PC-3 (cell line): ENCODE measurements at places on chromosomes 16 and 17.
A peak's percentile ranks its signal among the peaks of the same experiment; 100 is the strongest.

GRCh38 chr17:71522383-71522782, 598.4 kb upstream of the SOX9 start:
- DNase-seq = peak; percentile 12

DNA sequence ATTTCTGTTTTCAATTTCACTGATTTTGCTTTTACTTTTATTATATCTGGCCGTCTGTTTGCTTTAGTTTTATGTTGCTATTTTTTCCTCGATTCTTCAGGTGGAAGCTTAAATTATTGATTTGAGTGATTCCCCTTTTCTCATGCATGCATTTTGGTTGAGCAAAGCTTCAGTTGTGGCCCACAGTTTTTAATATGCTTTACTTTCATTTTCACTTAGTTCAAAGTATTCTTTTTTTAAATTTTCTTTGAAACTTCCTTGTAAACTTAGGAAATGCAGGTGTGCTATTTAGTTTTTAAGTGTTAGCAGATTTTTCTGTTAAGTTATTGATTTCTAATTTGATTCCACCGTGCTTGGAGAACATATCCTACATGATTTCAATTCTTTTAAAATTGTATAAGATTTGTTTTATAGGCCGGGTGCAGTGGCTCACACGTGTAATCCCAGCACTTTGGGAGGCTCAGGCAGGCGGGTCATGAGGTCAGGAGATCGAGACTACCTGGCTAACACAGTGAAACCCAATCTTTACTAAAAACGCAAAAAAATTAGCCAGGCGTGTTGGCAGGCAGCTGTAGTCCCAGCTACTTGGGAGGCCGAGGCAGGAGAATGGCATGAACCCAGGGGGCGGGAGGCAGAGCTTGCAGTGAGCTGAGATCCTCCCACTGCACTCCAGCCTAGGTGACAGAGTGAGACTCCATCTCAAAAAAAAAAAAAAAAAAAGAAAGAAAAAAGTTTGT, 531.2 kb downstream of the KIF2B start:
- DNase-seq = no peak

DNA sequence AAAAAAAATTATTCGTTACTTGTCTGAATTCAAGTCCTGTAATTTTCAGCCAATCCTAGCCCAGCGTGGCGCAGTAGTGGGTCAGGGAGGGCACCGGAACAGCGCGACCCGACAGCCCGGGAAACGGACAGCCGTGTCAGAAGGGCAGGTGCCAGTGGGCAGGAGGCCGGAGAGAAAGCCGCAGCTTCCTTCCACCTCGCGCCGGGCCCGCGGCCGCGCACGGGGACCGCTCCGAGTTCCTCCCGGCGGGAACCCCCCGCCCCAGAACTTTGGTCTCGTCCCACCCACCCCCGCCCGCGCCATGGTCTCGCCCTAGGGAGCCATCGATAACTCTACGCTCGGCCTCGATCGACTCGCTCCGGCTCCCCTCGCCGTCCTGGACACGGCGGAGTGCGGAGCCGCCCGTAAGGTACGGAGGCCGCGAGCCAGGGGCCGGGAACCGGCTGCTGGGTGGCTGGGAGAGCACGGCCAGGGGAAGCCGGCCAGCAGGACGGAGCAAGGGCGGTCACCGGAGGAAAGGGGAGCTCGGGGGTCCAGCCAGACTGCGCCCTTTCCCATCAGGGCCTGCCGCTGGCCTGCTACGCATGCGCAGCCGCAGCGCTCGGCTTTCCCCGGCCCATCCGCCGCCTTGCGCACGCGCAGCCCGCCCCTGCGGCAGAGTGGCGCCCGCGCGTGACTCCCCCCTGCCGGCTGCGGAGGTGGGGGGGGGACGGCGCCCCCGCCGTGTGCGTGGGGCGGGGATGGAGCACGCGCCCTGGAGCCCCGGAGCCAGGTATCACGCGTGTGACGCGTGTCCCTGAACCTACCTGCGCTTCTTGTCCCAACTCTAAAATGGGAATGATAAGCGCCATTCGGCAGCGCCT, at the start of gene MLST8:
TSS of gene MLST8 (plus strand) at position 351 of the 863 bp plus-strand sequence. CDS start 632 bp downstream, outside the sequence.
- peak; percentile 75 for DNase-seq

GRCh38 chr16:65406116-65406515, 284.3 kb upstream of the CDH11 start:
- DNase-seq = no peak

DNA sequence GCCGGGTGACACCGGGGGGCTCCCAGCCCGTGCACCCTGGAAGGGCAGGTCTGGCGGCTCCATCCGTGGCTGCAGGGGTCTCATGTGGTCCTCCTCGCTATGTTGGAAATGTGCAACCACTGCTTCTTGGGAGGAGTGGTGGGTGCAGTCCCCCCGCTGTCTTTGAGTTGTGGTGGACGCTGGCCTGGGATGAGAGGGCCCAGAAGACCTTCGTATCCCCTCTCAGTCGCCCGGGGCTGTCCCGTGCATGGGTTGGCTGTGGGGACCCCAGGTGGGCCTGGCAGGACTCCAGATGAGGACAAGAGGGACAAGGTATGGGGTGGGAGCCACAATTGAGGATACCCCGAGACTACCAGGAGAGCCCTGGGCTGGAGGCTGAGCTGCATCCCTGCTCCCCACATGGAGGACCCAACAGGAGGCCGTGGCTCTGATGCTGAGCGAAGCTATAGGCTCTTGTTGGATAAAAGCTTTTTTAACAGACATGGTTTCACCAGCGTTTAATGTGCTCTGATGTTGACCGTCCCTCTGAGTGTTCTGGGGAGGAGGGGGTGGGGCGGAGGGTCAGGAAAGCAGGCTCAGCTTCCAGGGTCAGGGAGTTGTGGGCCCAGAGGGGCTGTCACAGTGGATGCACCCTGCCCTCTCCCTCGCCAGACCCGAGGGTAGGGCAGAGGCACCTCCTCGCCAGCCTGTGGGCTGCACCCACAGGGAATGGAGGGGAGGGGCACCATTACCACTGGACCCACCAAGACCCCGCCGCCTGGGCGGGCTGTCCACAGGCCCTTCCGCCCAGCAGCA, 5.4 kb downstream of the SPATA2L start:
- DNase-seq = no peak
